ENCODE measurements at places on chromosomes 4 and X.
A peak's percentile ranks its signal among the peaks of the same experiment; 100 is the strongest.

DNA sequence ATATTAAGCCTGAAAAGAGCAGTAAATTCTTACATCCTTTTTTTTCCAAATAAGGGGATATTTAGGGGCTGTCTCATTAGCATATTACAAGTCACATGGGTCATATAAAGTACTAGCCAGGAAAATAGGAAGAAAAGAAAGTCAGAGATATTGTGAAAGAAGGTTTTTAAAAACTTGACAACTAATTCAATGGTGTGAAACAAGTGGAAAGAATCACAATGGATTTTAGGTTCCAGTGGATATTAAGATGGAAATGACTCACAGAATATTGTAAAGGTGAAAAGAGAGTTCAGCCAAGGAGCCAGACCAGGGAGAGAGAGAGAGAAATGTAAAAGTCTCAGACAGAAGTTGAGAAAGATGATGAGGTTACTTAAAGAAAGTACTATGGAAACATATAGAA is 297.2 kb downstream of the IQCM start:
- no peak for DNase-seq

DNA sequence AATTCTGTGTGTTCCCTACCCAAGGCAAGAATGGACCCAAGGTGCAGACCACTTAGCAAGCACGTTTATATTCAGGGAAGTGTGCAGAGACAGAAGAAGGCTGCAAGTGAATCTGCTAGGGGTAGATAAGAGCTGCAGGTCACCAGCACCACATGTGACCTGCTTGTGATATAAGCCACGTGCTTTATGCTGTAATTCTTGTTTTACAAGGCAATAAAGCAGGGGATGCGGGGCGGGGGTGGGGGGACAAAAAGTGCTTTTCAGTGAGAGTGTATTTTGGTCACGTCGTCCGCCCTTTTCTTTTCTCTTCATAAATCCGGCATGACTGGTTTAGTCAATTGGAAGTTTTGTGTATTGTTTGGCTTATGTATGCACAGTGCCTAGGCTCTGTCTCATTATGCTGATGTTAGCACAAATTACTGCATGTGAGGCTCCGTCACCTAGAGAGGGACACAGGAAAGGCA is 192.7 kb downstream of the RBMX2 start:
- DNase-seq: no peak

DNA sequence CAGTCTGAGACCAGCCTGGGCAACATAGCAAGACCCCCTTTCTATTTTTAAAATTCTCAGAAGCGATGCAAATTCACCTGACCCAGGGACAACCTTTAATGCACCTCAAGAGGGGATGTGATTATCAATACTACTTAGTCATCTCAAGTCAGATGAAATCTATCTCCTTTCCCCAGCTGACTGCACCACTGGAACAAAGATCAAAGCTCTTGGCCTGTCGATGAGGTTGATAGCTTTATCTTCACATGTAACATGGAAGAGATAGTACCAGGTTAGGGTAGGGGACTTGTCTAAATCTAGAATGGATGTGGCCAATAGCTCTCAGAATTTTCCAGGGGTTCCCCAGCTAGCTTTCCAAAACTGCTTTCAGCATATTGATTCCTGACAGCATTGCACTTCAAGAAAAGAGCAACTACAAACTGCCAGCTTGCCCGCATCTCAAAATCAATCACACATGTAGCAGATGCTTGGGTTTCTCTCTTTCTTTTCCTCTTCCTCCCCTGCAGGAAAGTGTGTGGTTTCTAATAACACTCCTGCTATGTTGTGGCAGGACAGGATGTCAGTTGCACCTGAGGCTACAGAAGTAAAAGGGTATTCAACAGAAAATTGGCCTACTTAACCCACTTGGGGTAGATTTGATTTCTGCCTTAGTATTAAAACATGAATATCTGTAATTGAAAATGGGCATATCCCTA is 12.2 kb upstream of the TMEM164 start:
- no peak for DNase-seq

DNA sequence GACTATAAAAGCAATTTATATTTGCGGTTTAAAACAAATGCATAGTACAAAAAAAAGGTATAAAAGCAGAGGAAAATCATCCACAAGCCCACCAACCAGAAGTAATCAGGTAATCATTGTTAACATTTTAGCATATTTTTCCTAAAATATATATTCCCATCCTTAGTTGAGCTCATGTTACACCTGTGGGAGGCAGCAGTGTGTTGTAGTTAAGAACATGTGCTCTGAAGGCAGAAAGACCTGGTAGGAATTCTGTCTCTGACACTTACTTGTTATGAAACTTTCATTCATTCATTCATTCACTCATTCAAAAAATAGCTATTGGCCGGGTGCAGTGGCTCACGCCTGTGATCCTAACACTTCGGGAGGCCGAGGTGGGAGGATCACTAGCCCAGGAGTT is 15.4 kb upstream of the CDKL5 start:
- no peak for DNase-seq

- no peak for DNase-seq
Measured at GRCh38 chr4:11743976-11744375, 315.3 kb upstream of the HS3ST1 start.

DNA sequence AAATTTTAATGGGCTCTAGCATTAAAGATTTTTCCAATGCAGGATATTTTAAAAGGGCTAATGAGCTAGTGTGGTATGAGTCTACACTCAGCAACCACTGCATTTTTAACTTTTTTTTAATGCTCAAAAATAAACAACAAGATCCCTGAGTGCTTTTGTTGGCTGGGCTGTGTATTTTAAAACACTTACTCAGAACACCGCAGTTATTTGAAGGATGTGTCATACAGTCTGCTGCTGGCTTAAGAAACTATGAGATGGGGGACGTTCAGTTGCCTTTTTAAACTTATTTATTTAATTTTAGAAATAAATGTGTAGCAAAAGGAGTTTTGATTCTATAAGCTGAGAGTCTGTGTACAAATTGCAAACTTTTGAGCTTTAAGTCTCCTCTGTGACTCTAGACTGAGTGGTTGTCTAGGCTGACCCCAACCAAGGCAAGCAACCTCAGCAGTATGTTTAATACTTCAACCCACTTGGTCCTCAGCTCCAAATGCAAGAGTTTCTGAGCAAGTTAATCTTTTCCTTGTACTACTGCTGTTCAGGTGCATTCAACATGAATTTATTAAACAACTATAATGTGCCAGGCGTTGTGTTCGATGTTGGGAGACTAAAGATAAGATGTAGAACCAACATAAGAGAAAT is 278.6 kb upstream of the DIPK2B start:
- peak; percentile 81 for DNase-seq

DNA sequence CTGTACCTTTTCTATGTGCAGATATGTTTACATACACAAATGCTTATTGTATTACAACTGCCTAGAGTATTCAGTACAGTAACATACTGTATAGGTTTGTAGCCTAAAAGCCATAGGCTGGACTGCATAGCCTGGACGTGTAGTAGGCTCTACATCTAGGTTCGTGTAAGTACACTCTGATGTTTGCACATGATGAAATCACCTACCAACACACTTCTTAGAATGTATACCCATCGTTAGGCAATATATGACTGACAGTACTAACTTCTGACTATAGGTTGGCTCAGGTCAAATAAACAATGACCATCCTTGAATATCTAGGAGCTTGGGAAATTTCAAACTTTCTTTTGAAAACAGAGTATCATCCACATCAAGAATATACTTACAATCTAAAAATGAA is 139.0 kb downstream of the CORIN start:
- DNase-seq: no peak

DNA sequence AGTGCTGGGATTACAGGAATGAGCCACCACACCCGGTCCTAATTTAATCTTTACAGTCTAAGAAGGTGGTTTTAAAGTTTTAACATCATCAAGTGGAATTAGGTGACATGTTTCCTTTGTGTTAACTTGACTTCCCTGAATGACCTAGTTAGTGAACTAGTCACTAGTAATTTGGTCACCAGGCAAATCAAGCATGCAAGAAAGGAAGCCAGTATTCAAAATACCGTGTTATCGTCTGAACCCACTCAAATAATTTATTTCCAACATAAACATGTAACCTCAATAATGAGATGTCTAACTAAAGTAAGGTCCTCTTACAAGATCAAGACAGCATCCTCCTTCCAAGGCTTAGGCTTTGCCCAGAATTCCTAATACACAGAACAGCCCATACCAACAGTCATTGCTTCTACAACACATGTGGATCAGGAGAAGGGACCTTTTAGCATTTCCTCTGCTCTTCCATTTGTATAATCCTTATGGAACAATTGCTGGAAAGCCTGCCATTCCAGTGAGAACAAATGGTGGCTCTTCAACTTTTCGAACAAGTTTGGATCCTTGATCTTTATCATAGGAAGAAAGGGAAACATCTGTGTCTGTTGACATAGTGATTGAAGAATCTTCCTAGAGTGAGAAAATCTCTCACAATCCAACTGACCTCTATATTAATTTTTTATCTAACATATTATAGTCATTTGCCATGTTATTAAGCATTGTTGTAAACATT is 97.2 kb downstream of the ANXA3 start:
- no peak for DNase-seq

DNA sequence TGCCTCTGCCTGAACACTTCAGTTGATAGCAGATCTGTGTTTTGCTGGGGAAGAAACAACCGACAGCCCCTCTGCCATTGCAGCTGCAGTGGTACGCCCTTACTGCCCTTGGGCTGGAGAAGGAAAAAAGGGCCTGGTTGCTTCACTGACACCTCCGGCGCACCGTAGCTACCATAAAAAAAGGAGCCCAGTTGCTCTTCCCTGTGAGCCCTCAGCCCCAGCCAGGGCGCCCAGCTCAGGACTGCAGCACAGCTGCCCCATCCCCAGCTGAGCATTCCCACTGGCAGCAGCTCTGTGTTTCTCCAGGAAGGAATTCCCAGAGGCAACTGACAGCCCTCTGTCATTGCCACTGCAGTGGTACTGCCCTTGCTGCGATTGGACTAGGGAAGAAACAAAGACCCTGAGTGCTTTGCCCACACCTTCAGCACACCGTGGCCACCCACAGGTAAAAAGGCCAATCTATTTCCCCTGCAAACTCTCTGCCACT is 142.7 kb downstream of the DKK2 start:
- no peak for DNase-seq

GRCh38 chr4:172666711-172667368 is 501.8 kb upstream of the GALNT7 start:
- DNase-seq: no peak

GRCh38 chr4:37754410-37755185 is 68.4 kb upstream of the RELL1 start:
- no peak for DNase-seq

- no peak for DNase-seq
Measured at GRCh38 chrX:151825007-151825406, 87.7 kb upstream of the MAGEA4 start.

GRCh38 chrX:12868747-12869146 is 1.9 kb downstream of the TLR7 start:
- DNase-seq: no peak

- no peak for DNase-seq
Measured at GRCh38 chr4:136121426-136121825, 1410.9 kb downstream of the PCDH18 start.

GRCh38 chrX:37912304-37912703 is 64.9 kb upstream of the DYNLT3 start:
- DNase-seq: peak; percentile 22

- DNase-seq: no peak
Measured at GRCh38 chrX:115147220-115147619, 42.0 kb upstream of the RBMXL3 start.

DNA sequence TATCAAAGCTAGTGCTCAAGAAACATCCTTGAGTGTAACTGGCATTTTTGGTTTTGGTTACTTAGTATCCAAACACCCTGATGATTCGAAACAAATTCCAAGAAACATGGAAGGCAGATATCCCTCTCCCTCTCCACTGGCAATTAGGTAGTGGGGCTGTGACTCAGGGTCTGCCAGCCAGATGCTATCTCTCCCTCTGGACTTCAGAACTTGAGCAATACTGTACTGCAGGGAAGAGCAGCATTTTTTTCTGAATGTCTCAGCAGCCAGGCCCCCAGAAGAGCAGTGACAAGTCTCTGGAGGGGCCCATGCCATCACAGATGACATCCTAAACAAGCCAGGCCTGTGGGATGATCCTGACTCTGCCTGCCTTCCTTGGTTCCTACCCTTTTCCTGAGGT is 37.3 kb upstream of the BCORL1 start:
- no peak for DNase-seq

GRCh38 chr4:37389967-37390580 is 145.5 kb downstream of the NWD2 start:
- DNase-seq: peak; percentile 2

DNA sequence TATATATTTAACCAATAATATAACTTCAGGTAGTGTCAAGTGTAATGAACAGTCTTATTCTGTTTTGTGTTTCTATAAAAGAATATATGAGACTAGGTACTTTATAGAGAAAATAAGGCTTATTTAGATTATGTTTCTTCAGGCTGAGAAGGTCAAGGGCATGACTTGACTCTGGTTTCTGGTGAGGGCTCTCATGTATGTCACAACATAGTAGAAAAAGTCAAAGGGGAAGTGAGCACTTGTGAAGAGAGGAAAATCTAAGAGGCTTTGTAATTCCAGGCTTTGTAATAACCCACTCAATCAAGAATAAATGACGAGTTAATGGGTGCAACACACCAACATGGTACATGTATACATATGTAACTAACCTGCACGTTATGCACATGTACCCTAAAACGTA is 27.6 kb downstream of the PRR32 start:
- DNase-seq: no peak

GRCh38 chrX:17584248-17584681 is 153.0 kb upstream of the SCML1 start:
- DNase-seq: no peak

- DNase-seq: no peak
Measured at GRCh38 chr4:32440391-32440790, 1720.2 kb downstream of the PCDH7 start.

DNA sequence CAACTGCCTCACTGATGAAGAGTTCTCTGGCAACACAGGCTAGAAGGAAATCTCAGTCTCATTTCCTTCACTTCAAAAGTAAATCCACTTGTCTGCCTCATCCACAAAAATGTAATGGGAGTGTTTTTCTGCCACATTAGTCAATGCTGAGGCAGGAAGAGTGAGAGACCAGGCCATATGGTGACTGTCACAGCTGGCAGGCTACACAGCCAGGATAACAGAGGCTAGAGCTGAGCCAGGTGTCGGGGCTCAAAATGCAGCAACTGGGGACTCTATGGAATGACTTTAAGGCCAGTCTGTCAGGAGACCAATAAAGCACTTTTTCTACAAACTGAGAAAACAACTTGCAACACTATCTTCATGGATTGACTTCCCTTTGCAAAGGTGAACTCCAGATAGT is 204.2 kb downstream of the GPC3 start:
- no peak for DNase-seq

DNA sequence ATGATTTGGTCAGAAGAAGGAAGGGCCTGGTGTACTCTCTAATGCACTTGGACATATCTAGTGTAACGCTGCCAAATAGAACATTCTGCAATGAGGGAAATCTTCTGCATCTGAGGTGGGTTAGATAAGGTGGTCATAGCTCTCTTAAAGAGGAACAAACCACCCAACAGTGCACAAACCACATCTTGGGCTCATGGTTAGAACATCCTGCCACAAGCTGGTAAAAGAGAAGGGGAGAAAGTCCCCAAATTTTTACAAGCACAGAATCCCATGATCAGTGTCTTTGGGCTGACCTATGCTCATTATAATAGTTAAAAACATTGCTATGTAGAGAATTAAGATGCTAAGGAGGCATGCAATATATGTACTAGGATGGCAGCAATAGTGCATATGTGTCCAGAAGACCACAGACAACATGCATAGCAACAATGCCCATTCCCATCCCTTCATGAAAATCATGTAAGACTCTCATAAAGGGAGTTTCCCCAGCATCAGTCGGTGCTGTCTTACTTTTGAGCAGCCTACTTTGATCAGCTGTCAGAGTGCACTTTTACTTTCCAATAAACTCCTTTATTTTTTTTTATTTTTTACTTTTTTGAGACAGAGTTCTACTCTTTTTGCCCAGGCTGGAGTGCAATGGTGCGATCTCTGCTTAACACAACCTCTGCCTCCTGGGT is 99.7 kb upstream of the SLC7A11 start:
- no peak for DNase-seq
